ENCODE measurements at places on chromosomes 13 and 19.

DNA sequence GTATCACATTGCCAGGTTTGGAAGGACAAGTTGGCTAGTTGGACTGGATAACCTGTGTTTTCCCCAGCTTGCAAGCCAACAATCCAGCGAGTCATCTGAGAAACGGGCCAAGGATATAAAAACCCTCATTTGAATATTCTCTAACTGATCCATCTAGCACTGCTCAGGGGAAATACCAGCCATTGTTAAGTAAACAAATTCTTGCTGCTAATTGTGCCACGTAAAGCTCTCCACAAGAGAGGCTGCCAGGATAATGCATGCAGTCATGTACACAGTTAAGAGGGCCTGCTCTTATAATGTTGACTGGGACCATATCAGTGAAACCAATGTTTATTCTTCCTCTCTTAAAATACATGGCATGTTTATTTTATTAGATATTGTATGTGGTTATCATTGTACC, 663.2 kb upstream of the SGCG start:
- DNase-seq = no peak

DNA sequence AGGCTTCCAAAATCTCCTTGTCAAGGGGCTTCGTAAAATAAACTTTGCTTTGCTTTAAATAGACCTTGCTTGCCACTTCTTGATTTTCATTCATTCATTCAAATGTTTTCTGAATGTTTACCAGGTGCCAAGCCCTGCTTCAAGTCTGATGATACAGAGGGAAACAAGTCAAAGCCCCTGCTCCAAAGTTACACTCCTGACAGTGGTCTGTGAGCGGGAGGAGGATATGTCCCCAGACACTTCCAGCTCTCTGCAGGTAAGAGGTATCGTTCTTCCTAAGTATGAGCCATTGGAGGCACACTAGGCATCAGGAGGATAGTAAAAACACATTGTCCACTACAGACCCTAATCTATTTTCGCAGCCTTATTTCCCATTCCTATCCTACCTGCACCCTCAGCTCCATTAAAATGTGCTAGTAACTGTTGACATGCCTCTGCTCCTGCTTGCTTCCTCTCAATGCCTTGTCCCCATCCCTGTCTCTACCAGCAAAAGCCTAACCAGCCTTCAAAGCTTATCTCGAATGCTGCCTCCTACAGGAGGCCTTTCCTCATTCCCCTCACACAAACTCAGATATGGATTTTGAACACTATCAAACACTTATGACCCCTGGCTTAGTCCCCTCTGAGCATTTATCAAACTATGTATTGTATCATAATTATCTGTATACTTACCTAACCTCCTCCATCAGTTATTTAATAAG, 6.2 kb upstream of the WBP4 start:
- DNase-seq = no peak

- no peak for DNase-seq
These were observed 52.9 kb downstream of the KLF2 start for GRCh38 chr19:16377521-16377920.

DNA sequence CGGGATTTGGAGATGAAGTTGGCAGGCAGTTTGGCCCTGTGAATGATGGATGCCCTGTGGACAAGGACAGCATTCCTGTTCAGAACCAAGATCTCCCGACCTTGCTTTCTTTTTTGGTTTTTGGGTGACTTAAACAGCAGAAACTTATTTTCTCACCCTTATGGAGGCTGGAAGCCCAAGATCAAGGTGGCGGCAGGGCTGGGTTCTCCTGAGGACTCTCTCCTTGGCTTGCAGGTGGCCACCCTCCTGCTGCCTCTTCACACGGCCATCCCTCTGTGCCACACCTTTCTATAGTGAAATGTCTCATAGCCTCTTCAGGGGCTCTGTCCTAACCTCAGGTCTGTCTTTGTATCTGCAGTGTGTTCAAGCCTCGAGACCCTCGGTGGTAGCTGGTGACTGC, 14.0 kb downstream of the ZNF333 start:
- DNase-seq = no peak

GRCh38 chr13:77789376-77789775, 91.9 kb downstream of the SLAIN1 start:
- no peak for DNase-seq

- peak; percentile 81 for DNase-seq
These were observed 2.0 kb downstream of the ETV2 start for GRCh38 chr19:35643255-35644205.

DNA sequence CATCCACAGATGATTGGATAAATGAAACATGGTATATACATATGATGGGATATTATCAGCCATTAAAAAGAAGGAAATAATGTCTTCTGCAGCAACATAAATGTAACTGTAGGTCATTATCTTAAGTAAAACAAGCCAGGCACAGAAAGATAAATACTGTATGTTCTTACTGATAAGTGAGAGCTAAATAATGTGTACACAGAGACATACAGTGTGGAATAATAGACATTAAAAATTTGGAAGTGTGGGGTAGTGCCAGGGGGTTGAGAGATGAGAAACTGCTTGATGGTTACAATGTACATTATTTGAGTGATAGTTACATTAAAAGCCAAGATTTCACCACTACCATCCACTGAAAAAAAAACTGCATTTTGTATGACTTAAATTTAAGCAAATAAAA, 26.0 kb upstream of the GPC6 start:
- DNase-seq = no peak

DNA sequence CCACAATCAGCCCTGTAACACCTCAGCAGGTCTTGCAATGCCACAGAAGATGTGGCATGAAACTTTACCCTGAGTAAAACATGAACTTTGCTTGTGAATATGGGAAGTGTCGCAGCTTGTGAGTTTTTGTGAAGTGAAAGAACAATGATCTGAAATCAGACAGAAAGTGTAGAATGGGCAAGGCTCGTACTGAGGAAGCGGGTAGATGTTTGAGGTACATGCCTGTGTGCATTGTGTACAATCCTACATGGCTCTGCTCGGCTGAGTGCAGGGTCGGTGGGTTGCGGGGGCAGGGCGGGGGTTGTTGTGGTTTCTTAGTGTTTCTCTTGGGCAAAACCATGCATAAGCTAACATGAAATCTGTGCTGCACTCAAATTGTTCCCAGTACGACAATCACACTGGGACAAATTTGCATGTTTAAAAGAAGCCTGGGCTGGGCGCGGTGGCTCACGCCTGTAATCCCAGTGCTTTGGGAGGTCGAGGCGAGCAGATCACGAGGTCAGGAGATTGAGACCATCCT, 1.1 kb downstream of the NLRP13 start:
- DNase-seq = no peak

DNA sequence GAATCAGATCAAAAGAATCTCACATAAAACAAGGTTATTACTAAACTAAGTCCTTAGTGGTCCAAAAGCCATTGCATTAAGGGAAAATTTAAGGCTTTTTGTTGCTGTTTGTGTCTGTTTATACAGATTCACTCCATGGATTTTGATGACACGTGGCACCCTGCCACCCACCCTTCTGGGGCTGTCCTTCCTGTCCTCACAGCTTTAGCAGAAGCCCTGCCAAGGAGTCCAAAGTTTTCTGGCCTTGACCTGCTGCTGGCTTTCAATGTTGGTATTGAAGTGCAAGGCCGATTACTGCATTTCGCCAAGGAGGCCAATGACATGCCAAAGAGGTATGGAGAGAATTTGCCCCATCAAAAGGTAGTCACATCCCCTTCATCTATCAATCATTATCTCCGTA, 6.9 kb downstream of the ACOD1 start:
- DNase-seq = no peak

DNA sequence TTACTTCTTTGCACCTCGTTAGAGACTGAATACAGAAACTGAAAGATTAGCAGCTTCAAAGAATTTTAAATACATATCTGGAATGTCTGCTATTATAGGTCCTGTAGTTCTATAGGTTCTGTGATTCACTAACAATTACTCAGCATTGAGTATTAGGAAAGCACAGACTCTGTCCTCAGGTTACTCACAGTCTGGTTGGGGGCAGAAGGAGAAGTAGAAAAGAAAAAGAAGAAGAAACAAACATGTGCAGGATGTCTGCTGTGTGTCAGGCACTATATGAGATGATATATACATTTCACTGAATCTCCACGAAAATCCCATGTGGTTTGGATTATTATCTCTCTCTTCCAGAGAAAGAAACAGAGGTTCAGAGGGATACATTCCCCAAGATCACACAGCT, 40.1 kb downstream of the SERTM1 start:
- no peak for DNase-seq

DNA sequence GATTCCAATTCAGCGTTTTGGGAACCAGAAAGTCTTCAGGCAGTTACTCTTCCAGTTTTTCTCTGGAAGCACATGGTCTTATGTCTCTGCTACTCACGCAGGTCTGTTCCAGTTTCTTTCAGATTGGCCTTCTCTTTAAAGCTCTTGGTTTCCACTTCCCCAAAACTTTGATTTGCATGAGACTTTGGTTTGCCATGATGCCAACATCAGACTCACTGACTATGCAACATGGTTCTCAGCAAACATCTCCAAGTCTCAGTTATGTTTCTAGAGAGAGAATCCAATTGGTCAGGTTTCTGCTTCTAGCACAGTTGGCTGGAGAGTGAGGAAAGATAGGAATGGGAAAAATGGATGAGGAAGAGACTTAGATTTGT, 3.1 kb downstream of the AKAP11 start:
- no peak for DNase-seq

- DNase-seq = peak; percentile 46
These were observed 131.3 kb downstream of the STK24 start for GRCh38 chr13:98445340-98446233.

GRCh38 chr19:17202713-17203112, 12.4 kb upstream of the USE1 start:
- no peak for DNase-seq

DNA sequence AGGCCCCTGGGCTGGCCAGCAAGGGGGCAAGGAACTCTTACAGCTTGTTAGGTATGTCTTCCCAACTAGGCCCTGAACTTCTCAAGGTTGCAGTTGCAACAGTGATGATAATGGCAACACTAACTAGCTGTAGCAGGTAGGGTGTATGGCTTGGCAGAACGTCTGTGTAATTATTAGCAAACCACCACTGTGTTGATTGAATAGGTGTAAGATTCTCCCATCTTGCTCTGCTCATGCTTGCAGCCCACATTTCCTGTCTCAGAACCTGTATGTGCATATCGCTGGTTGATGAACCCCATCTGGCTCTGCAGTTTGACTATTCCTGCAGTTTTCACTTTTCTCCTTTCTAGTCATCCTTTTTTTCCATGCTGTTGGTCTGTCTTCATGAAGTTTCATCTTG, 178.8 kb downstream of the KATNAL1 start:
- no peak for DNase-seq

- DNase-seq = no peak
These were observed at the start of gene GAMT for GRCh38 chr19:1401138-1401888. TSS of gene GAMT (minus strand) at chr19:1401542. CDS start at chr19:1401476, 66 bp downstream.

DNA sequence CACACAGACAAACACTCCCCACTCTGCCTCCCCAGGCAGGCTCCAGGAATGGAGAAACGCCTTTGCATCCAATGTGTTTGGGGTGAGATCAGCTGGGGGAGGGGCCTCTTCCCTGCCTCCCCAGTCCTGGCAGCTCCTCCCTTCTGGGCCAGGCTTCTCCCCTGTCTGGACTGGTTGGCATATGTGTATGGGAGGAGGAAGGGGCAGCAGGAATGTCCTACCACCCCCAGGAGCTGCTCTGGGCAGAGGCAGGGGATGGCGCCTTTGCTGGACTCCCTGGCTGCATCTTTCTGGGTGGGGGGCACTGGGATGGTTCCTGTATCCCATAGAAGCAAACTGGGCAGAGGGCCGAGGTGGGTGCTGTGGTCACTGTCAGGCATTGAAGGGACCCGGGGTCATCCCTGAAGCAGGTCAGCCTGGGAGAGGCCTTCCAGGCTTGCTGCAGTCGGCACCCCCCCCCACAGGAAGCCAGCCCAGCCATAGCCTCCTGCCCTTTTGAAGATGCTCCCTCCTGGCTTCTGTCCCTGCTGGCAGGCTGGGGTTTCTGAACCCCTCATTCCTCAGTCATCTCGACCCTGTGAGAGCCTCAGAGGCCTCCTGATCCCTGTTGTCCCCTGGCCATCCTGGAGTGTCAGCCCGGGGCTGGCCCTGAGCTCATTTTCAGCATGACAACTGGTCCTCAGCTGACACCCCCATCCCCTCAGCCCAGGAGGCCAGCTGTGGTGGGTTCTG, 21.2 kb upstream of the SLC7A10 start:
- DNase-seq = no peak

GRCh38 chr19:5011476-5012238, 42.7 kb downstream of the KDM4B start:
- no peak for DNase-seq

GRCh38 chr19:45863840-45864628, at the start of gene FOXA3:
TSS of gene FOXA3 (plus strand) at chr19:45864326. CDS start at chr19:45864457, 131 bp downstream.
- no peak for DNase-seq

DNA sequence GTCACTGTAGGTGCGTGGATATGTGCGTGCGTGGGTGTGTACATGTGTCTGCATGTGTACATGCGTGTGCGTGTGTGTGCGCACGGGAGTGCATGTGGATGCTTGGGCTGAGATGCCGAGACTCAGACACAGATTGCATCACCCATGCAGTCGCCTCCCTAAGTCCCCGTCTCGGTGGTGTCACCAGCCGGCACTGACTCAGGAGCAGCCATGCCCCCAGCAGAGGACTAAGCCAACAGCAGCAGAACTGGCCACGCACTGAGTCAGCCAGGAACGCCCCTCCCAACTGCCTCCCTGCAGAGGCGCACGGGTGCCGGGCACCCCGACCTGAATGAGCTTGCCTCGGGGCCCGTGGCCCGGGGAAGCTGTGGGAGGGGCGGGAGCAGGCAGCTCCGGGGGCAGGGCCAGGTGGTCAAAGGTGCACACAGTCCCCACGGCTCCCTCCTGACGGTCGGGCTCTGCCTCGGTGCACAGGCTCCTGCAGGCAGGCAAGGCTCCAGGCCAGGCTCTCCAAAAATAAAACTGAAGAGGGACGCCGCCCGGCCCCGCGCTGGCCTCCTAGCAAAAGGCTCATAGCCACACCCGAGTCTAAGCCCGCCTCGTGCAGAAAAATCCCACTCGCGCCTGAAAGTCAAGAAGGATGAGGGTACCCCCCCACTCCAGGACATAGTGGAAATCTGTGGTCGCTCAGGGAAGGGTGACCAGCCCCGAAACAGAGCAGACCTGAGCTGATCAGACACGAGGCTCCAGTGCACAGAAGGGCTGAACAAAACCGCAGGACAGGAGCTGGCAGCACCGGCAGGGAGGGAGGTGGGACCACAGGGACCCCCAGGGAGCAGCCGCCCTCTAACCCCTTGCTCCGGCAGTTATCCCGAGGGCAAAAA, 49.2 kb downstream of the GADD45B start:
- DNase-seq = peak; percentile 65

GRCh38 chr13:104796581-104796980, 1730.4 kb upstream of the SLC10A2 start:
- DNase-seq = no peak

DNA sequence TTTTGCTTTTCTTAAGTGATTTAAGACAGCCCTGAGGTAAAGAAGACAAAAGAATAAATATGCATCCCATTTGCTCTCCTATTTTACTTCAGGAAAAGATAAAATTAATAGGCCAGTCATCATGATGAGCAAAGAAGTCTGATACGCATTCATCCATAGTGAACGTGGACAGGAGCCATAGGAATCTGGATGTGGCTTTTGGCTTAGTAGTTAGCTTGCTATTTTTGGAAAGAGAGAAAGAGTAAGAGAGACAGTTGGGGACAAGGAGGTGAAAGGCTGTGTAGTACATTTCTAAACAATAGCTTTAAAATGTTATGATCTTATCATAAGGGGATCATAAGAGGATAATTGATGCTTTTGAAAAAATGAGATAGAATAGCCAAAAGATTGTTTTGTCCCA, 545.2 kb downstream of the IRS2 start:
- DNase-seq = no peak

Data from NCI-H460 (cell line).